ENCODE measurements at places on chromosomes 12 and 14.

GRCh38 chr12:114285554-114285953 lies 120.4 kb downstream of the TBX5 start:
- DNase-seq, result no peak

DNA sequence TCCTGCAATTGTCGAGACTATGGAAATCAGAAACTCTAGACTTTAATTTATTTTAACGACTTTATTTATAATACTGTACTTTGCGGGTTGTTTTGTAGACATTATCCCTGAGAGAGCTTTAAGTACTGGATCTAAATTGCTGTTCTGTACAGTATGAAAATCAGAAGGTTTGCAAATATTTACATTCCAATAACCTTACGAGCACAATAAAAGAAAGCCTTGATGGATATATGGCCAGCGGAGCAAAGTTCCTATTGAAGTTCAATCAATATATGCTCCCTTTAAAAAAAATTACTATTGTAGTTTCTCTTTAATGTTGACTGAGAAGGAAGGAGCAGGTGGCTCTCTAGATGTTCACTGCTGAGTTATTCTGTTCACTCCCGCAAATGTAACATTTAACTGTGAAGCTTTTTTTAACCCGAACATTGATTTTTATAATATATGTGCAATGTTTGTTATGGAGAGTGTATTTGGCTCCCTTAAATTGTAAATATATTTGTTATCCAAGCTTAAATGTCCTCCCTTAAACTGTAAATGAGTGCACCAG lies 235.3 kb downstream of the PLCZ1 start:
- no peak for DNase-seq

GRCh38 chr12:7868391-7868790 lies 4.3 kb downstream of the SLC2A14 start:
- DNase-seq, result no peak

GRCh38 chr14:91327250-91327595 lies 82.7 kb upstream of the GPR68 start:
- DNase-seq, result no peak

GRCh38 chr14:23168246-23168645 lies 15.2 kb downstream of the SLC7A8 start:
- DNase-seq, result no peak

- DNase-seq, result no peak
These were observed 46.7 kb downstream of the WBP11 start for GRCh38 chr12:14756334-14757143.

DNA sequence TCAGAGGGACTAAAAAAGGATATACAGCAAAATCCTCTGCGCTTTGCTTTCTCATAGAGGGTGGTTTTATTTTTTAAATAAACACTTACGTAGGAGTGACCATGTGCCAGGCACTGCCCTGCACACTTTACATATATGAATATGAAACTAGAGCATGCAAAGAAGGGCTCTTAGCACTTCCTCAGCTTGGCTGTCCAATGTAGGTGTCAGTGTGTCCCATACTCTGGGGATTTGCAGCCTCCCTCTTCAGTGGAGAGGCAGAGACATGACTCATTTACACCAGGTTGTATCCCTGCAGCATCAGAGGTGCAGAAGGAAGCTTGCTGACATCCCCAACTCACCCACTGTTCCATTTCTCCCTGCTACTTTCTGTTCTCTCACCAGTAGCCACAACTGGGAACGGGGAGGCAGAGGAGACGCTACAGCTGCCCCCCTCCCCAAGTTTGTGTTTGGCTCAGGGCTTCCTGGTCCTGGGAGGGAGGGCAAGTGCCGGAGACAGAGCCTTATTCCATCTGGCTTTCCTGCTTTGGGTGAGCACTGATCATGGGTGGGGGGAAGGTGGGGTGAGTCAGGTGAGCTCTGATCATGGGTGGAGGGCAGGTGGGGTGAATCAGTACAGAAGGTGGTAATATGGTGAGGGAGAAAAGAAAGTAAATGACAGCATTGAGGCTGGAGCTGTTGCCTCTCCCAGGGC lies 4.9 kb upstream of the KRT5 start:
- DNase-seq, result no peak

GRCh38 chr12:121209624-121210572 lies at the start of gene P2RX4:
TSS of gene P2RX4 (plus strand) at chr12:121210129. CDS start at chr12:121210165, 36 bp downstream.
- peak; percentile 74 for DNase-seq

- DNase-seq, result no peak
These were observed 749.5 kb downstream of the FLRT2 start for GRCh38 chr14:86279405-86279804.

Data from activated CD8-positive, alpha-beta memory T cell treated with anti-CD3 and anti-CD28 coated beads for 1 hour (primary cell).